GM23338 (cell line): ENCODE measurements at places on chromosomes 2 and 18. TPM values are rescaled to one million over a fixed set of nuclear protein-coding genes. Genes with fewer than 3 reads are reported as not detected.

- DNase-seq, result peak; percentile 15
Measured at GRCh38 chr2:7572450-7572849, 655.2 kb downstream of the RNF144A start.

DNA sequence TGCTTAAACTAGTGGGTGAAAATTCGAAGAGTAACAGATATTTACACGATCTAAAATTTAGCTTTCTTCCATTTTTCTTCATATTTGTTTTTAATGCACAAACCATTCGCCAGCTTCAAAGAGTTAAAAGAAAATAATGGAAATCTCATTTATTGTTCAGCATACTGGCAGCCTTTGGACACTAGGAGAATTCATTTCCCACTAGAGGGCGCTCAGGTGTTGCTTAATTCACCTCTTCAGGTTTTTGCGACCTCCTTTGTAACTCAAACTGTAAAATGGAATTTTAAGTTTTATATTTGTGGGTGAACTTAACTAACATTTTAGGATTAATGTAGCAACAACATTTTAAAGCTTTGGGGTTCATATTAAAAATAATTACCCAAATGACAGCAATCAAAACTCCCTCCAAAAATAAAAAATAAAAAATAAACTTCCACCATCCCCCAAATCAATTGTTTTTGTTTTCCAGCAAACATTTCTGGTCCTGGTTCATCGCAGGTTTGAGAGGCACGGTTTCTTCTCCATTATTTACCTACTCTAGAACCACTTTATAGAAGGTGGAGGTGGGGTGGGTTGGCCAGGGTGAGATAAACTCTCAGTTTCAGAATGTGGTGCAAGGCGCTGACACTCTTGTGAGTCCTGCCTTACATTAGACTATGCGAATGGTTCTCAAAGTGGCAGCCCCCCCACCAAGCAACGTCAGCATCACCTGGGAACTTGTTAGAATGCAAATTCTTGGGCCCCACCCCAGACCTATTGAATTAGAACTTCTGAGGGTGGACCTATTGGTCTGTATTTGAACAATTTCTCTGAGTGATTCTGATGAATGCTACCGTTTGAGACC lies 24.7 kb upstream of the PNPT1 start:
- peak; percentile 93 for DNase-seq

- DNase-seq, result peak; percentile 72
Measured at GRCh38 chr2:206556357-206556949, 85.8 kb upstream of the FAM237A start.

DNA sequence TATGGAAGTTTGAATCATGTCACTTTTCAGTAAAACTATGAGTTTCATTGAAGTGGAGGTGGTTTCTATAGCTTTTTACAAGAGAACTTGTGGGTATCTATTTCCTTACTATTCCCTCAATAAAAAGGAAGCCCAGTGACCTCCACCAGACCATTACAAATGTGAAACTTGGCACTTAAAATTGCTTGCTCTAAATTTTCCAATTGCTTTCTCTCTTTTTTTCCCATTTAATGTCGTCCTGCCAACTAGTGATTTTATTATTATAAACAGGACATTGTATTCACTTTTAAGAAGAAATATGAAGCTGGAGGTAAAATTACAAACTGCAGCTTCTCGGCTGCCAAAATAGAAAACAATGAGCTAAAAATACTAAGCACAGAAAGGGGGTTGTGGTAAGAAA lies 208.2 kb upstream of the ALPP start:
- DNase-seq, result no peak

DNA sequence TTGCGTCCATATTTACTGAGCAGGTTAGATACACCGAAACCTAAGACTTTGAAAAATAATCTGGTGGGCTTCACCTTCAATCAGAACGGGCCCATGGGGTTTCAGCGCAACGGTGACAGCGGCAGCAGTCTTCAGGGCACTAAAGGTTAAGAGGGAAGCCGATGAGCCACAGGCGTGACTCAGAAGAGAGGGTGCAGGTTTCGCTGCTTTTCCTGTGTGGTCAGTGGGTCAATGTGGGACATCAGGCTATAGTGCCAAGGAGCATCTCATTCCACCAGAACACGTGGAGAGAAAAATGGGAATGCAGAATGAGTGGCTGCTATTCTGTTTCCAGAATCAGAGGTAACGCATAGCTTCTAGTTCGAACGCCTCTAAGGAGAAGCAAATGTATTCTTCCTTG lies 8.9 kb downstream of the PTGR3 start:
- DNase-seq, result no peak

DNA sequence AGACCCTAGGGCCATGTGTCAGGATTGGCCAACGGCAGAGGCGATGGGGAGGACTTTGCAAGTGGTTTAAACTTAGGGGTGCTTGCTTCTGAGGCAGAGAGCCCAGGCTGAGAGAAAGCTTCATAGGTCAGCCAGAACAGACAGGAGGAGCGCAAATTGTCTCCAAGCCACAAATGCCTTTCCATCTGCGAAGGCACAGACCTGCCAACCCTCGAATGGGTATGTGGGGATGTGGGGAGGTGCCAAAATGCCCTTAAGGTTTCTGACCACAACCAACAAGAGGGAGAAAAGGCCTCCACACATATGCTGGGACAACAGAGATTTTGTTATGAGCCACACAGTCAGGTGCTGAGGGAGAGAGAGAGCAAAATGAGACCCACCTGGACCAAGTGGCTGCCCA lies 283.6 kb downstream of the CYP26B1 start:
- DNase-seq, result no peak

GRCh38 chr18:66931010-66931409 lies 327.1 kb upstream of the CDH19 start:
- peak; percentile 72 for DNase-seq

- no peak for DNase-seq
Measured at GRCh38 chr2:47303341-47304148, 99.4 kb upstream of the MSH2 start.

Gene CERKL
- total RNA-seq, result 0.69 TPM in 1 of 2 replicates, not detected in the other

Gene GAREM2
- 20.8 and 23.8 TPM in 2 replicates for total RNA-seq

DNA sequence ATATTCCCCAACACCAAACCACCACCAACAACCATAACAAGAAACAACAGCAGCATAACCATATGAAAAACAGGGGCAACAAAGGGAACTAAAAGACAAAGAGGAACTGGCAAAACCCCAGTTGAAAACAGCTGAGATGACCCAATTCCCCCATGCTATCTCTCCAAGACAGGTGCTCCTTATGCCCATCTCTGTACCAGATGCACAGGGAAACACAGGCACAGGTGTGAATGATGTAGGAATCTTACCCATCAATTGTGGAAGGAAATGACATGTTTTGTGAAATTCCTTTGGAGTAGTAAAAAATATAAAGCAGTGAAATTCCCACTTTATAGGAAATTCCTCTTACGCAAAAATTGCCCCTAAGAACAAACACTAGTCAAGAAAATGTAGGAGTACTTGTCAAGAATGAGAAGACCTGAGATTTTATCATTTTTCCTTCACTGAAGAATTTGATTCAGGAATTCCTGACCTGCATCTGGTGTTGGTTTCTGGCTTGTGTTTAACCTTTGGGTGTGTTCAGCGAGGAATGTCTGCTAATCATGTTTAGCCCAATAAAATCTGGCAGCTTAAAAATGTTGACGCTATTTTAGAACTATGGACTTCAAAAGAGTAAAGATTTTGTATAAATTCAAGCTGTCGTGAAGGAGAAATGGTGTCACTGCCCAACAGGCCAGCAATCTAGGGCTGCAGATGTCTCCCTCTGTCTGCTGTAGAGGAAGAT lies 67.7 kb upstream of the ARHGAP28 start:
- no peak for DNase-seq

DNA sequence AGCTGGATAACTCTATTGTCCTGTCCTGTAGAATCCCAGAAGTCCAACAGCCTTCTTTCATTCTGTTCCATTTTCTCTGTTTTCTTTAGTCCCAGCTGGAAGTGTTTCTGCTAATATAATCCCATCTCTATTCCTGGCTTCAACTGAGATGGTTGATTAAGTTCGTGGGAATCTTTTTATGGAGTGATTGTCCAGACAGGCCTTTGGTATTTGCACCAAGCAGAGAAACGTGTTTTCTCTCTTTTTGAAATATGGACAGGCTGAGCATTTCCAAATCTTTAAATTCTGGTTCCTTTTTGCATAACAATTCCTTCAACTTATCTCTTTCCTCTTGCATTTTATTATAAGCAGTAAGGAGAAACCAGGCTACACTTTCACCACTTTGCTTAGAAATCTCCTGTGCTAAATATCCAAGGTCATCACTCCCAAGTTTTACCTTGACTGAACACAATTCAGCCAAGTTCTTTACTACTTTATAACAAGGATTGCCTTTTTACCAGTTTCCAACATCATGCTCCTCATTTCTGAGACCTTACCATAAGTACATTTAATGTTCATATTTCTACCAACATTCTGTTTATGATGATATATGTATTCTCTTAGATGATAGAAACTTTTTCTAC lies 108.8 kb downstream of the ZFP36L2 start:
- no peak for DNase-seq

Gene RNF125
- total RNA-seq, result 29.2 and 34.8 TPM in 2 replicates

Gene LRRTM1
- total RNA-seq, result 0.27 and 1.3 TPM in 2 replicates

DNA sequence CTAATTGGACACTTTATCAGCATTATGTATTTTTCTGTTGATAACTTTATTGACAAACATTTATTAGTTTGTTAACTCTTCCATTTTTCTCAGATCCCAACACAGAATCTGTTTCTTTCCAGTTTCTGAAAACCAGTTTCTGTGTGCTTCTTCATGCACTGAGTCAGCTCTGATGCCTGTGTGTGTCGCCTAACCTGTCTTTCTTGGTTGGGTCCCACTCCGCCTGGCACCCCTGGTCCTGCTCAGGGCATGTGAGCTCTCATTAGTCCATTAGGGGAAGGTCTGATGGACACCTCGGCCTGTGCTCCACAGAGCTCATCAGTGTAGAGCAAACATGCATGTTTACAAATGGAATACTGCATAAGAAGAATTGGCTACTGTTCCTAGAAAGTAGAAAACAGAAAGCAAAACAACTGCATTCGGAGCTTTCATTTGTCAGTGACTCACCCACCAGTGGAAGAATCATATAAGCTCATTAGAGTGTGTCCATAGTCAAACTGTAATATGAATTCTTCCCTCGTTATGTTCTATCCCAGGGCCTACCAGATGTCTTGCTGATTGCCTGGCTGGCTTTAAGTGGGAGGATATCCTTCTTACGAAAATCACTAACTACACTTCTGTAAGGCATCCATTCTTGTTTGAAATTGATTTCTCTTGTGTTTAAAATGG lies 137.7 kb downstream of the SNTG2 start:
- DNase-seq, result no peak

Gene CPLX4
- not detected in 2 replicates for total RNA-seq

Gene CXCR4
- total RNA-seq, result 1.3 and 2.1 TPM in 2 replicates

DNA sequence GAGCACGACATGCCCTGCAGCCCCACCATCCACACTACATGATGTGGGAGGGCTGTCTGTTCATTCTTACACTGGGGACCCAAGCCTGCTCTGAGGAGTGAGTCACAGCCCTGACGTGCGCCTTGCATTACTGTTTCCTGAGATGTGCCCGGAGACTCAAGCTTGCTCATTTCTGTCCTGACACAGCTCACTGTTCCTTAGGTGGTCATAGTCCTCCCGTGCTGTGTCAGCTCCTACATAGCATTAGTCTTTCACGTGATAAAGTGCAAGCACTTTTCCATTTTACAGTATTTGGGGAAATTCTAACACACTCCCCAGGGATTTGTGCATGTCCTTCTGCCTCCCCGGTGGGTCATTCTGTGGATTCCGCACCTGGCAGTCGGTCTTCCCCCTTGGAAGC lies 46.2 kb upstream of the TRIM43B start:
- no peak for DNase-seq

GRCh38 chr2:60064687-60065389 lies 488.6 kb downstream of the BCL11A start:
- no peak for DNase-seq

DNA sequence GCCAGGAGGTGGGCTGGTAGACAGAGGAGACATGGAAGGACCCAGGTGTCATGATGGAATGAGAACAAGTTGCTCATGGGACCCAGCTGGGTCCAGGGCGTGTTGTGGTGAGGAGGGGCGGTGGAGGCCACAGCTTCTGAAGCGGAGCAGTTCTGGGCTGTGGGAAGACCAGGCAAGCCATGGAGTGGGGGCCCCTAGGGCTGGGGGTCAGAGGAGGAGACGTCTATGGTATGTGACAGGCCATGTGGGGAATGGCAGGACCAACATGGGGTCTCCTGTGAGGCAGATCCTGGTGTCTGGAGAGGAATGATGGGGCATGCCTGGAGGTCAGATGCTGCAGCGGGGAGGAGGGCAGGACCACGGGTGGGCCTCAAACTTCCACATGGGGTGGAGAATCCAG lies 16.9 kb downstream of the MYO7B start:
- DNase-seq, result no peak

DNA sequence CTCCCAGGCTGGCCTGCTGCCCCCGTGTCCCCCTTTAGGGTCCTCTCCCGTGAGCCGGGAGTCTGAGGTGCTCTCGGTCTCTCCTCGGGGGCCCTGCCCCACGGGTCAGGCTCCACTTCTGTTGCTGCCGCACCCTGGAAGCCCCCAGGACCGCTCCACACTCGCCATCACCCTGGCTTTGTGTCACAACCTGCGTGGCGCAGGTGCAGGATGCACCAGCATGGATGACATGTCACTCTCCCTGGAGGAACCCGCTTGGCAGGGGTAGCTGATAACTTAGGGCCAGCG lies 10.8 kb upstream of the ARHGEF4 start:
- DNase-seq, result no peak

- DNase-seq, result no peak
Measured at GRCh38 chr2:23503682-23504081, 118.7 kb downstream of the KLHL29 start.

- peak; percentile 66 for DNase-seq
Measured at GRCh38 chr18:39149211-39149806, 1583.7 kb upstream of the CELF4 start.

GRCh38 chr2:211867845-211868451 lies 670.7 kb downstream of the ERBB4 start:
- no peak for DNase-seq

GRCh38 chr18:3526421-3527354 lies 76.7 kb downstream of the TGIF1 start:
- peak; percentile 79 for DNase-seq

DNA sequence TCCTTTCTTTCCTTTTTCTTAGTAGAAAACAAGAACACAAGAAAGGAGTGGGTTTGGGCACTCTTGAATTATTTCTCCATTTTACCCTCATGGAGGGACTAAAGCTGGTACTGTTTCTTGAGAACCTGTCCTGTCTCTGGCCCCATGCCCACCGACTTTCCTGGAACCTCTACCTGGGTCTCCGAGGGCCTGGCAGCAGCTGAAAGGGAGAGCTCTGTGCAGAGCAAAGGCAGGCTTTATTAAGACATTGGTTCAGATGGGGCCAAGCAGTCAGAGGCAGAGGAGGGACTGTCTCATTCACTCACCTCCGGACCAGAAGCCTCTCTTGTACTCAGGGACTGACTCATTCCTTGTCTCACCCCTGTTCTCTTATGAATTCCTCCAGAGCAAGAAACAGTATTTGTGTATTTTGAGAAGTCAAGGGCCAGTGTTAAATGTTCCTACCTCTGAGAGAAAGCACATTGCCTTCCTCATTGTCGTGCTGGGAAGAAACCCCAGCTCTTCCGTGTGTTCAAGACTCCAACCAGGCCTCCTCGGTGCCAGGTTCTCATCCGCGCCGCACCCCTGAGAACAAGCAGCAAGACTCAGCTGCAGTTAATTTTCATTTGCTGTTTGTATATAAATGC lies 201.9 kb upstream of the NT5C1B start:
- DNase-seq, result no peak
